AG09309 (cell line): ENCODE measurements at places on chromosomes 5 and 9.

- DNase-seq = no peak
Observed at GRCh38 chr9:109118808-109119438, 824 bp downstream of the TMEM245 start.

GRCh38 chr9:121735793-121736770, 84.6 kb downstream of the DAB2IP start:
- DNase-seq = no peak

DNA sequence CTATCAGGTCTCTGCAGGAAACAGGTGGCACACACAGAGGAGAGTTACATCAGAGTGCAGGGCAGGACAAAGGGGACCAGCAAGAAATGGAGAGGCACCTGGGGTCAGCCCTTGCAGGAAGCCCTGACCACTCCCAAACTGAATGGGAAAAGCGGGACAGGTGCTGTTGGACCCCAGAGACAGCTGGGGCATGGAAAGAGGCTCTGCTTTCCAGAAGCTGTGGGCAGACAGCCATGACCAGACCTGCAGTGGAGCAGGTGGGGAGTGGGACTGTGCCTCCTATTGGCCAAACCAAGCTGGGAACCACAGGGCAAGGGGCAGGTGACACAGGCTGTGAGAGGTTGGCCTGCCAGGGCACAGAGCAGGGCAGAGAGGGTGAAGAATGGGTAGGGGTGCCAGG, 125.8 kb downstream of the BOD1 start:
- no peak for DNase-seq

GRCh38 chr5:124952566-124952965, 206.1 kb upstream of the ZNF608 start:
- no peak for DNase-seq

DNA sequence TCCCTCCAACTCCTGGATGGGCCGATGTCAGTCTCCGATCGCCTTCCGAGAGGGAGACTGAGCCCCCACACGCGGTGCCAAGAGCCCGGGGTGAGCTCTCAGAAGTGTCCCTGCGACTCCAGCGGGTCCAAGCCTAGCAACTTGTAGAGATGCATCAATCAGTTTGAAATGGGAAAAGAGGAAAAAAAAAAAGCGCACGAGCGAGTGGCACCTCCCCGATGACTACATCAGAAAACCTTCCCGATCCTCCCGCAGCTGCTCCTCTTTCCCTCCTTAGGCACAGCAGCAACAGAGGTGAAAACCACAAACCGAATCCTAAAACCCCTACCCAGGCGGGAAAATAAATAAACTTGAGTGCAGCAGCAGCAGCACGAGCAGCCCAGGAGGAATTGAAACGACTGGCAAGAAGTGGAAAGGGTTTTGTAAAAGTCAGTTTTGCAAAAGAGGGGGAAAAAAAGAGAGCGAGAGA, 1.0 kb upstream of the EFNA5 start:
- no peak for DNase-seq

DNA sequence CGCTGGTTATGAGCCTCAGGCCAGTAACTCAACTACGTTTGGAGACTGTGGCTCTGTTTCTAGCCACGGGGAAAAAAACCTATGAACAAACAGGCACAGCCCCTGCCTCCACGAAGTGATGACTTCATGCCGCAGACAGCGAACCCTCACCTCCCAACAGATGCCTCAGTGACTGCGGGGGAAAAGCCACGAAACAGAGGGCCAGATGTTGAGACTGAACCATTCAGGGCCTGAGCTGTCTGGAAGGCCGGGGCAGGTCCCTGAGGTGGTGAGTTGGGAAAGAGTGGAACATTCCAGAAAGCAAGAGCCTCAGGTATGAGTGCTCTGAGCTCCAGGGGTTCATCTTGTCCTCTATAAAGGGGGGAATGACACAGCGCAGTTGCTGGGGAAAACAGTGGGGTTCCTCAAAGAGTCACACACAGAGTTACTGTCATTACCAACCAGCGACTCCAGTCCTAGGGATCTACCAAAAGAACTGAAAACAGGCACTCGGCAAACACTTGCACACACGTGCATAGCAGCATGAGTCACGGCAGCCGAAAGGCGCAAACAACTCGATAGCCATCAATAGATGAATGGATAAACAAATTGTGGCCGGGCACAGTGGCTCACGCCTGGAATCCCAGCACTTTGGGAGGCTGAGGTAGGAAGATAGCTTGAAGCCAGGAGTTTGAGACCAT, 15.3 kb downstream of the PLPP7 start:
- DNase-seq = peak; percentile 5

- DNase-seq = no peak
Observed at GRCh38 chr5:65809817-65810531, 88.0 kb downstream of the NLN start.

DNA sequence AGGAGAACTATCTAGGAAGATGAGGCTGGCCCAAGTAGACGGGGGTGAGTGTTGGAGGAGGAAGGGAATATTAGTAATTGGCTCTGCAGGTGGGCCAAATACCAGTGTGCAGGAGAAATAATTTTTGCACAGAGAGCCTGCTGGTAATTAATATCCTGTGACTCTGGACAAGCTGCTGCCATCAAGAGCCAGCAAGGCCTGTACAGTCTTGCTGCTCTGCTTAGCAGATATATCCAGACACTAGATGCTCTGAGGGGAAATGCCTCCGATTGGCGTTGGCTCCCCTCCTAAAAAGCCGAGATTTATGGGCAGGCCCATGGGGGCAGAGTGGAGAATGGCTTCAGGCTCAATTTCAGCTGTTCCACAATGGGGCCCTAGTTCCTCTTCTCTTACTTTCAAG, 29.6 kb upstream of the ASTN2 start:
- DNase-seq = no peak

DNA sequence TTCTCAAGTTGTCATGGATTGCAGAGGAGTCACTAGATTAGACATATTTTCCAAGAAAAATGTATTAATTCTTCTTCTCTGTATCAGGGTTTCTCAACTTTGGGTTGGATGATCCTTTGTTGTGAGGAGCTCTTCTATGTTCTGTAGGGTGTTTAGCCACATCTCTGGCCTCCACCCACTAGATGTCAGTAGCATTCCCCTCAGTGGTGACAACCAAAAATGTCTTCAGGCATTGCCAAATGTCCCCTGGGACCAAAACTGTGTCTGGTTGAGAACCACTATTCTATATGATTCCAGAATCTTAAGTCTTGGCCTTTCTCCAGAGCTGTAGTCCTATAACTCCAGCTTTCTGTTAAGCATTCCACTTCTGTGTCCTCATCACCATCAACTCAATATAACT, 220.9 kb downstream of the KIAA0825 start:
- DNase-seq = no peak
